ENCODE measurements at places on chromosomes 11 and 22.

DNA sequence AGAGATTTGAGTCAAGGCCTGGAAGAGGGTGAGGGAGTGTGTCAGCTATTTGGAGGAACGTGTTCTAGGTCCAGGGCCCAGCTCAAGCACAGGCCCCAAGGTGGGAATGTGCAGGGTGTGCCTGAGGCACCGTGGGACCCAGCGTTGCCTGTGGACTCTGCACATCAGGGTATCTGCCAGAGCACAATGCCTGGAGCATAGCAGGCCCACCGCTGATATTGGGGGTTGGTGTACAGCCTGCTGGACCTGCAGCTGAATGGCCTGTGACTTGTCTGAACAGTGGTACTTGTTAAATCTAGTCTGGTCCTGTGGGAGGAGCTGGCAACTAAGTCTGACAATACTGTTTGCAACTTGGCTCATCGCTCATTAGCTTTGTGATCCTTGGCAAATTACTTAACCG, 131.7 kb downstream of the GRIK4 start:
- no peak for DNase-seq

DNA sequence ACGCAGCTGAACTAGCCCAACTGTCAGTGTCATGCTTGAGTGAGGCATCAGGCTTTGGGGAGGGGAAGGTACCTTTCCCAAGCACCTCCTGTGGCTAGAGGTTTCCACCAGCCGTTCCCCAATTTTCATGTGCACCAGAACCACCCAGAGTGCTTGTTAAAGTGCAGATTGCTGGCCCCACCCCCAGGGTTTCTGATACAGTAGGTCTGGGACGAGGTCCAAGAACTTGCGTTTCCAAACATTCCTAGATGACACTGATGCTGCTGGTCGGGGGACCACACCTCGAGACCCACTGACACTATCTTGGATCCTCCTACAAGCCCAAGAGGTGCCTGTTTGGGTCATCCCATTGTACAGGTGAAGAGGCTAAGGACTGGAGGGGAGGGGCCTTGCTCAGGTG, 59.8 kb downstream of the PDE2A start:
- DNase-seq, result no peak

DNA sequence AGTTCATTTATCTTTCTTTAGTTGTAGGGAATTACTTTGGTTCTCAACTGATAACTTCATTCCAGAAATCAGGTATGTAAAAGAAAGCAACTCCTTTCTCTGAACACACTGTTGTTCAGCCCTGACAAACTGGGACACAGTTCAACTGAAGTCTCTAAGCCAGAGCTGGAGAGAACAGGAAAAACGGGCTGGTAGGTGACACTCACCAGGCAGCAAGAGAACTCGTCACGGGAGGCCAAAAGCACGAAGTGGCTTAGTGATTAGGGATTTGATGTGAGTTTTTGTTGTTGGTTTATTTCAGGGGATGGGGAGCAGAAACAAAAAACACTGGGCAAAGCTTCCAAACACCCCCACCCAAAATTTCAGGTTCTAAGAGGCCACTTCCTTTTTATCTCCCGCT, 54.1 kb downstream of the MYH9 start:
- no peak for DNase-seq

DNA sequence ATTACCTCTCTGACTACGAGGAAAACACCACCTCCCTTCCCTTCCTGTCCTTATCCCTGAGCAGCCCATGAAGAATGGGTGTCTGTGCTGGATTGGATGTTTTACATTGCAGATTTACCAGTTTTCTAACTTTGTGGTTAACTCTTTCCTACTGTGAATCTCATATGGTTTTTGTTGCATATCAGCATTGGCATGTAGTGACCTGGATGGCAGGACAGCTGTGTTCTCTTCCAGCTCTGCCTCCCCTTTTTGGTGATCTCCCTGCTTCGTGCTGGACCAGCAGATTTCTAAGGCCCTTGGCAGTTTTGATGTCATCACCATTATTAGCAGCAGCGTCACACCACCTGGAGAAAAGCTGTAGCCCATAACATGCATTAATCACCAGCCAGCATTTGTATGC, 26.7 kb downstream of the OR6Q1 start:
- peak; percentile 82 for DNase-seq

DNA sequence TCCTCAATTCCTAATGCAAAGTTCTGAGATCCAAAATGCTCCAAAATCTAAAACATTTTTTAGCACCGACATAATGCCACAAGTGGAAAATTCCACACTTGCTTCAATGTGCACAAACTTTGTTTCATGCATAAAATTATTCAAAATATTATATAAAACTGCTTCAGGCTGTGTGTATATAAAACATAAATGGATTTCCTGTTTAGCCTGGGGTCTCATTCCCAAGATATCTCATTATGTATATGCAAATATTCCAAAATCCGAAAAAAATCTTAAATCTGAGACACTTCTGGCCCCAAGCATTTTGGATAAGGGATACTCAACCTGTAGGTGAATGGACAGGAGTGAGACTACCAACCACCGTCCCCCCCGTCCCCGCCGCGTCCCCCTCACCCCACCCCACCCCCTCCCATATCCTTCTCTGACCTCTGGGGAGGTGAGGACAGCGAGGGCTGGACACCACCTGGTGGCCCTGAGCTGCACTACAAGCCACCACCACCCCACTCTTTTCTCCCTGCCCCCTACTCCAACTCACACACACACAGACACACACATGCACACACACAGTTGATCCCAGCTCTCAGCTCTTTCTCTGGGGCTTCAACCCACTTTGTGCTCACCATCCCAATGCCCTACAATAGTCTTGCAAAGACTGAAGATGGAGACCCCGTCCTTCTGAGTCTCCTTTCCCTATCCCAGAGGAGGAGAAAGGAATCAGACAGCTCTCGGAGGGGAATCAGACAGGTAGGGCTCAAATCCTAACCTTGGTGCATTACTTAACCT, 101.0 kb downstream of the PDE2A start:
- DNase-seq, result peak; percentile 25

- DNase-seq, result peak; percentile 64
Observed at GRCh38 chr11:76621868-76622267, 48.7 kb downstream of the LRRC32 start.

DNA sequence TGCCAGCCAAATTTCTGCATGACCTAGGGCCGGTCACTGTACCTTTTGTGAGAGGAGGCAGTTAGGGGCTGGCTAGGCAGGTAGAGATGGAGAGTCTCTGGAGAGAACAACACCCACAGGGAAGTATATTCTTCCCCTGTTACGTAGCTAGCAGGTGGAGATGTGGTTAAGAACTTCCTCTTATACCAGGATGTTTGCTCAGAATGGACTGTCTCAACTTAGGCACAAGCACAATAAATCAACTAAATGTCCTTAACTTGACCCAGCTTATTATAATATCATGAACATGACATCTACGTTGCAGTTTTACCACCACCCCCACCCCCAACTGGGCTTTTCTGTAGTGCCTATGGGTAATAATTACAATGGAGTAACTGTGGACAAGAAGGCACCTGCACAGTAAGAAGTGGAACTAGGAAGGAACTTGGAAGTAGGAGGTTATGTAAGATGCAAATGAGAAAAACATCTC, 60.7 kb upstream of the MPEG1 start:
- DNase-seq, result no peak

DNA sequence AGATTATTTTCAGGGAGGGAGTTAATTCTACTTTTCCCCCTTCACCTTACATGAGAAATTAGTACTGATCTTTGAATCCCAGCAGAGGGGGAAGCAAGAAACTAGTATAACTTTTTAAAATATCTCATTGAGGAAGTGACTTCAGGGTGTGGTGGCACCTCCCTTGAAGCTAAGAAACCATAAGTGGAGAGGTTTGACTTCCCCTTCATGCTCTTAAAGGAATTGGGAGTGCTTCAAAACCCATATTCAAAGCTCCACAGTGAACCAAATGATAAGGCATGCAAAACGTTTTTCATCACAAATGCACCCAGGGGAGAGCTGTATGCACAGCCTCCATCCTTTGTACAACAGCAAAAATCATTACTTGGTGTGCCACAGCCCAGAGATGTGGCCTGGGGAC, 540 bp downstream of the MS4A14 start:
- DNase-seq, result no peak

DNA sequence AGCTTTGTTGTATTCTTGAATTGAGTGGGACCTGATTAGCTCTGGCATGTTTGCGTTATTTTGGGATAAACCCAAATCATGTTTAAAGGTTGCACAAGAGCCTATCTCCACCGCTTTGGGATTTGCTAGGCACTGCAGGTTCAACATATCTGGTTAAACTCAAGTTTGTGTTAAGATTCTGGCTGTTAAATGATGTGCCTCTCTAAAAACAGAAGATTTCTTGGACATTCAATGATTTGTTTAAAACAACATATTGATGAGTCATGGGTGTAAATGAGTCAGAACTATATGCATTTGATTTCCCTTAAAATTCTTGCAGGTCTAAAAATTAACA, 67.4 kb downstream of the AMOTL1 start:
- peak; percentile 43 for DNase-seq

- DNase-seq, result no peak
Observed at GRCh38 chr22:42961810-42962209, 53.1 kb downstream of the PACSIN2 start.

DNA sequence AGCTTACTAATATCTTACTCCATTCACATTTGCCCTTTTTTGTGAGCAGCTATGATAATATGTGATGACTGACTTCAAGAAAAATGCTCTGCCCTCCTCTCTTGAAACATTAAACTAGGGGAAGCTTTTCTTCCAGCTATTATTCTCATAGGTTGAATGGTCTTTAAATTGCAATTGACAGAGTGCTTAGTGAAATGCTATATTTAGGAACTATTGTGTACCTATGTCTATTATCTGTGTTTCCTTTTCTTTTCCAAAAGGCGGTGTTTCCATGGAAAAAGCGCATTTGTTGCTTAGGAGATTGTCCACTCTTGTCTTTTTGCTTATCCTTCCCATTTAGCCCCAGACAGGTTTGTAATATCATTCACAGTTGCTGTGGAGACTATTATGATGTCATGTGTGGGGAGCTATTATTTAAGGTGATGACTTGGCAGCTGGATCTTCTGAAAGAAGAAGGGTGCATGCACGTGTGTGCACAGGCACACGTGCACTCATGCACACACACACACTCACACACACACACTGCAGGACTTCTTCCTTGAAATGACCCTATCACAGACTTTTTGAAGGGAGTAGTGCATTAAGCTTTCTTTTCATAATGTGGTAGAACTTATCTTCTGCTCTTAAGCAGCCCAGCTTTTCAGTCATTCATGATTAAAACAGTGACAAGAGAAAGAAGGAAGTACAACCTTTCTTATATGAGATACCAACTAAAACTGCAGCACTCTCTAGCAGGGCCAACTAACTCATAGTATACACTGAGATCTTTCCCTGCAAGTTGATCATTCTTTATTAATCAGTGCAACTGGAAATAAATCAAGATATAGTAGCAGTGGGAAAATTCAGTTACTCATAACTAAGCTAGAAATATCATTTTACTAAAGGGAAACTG, 340.8 kb upstream of the MTNR1B start:
- DNase-seq, result peak; percentile 74

GRCh38 chr22:39267974-39268373, 23.2 kb upstream of the PDGFB start:
- no peak for DNase-seq

- DNase-seq, result peak; percentile 20
Observed at GRCh38 chr22:31748490-31748889, 1.4 kb downstream of the PRR14L start.

- no peak for DNase-seq
Observed at GRCh38 chr11:90646706-90647105, 423.9 kb upstream of the CHORDC1 start.

DNA sequence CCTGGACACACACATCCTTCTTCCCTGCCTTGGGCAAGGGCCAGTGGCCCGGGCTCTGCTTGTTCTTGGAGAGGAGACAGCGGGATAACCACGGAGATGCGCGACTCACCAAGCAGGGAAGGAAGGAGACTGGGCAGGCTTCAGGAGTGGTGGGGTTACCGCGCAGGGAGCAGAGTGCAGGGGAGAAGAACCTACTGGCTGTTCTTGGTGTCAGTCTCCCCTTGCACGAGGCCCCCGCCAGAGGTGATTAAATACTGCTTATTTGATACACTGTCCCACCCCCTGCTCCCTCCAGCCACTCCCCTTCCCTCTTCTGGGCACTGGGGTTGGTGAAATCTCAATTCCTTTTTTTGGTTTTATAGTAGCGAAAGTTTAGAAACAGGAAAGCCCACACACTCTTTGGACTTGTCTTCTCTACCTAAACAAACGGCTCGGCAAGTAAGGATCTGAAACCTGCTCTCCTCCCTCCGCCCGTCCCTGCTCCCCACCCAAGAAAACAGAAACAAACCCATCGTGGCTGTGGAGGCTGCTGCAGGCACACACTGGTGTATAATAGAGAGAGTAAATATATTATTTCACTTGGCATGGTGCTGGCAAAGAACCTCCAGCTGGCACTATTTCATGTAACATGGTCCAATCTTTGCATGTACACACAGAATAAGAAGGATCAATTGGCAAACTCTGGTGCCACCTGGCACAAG, 10.8 kb downstream of the LARGE2 start:
- DNase-seq, result peak; percentile 50

DNA sequence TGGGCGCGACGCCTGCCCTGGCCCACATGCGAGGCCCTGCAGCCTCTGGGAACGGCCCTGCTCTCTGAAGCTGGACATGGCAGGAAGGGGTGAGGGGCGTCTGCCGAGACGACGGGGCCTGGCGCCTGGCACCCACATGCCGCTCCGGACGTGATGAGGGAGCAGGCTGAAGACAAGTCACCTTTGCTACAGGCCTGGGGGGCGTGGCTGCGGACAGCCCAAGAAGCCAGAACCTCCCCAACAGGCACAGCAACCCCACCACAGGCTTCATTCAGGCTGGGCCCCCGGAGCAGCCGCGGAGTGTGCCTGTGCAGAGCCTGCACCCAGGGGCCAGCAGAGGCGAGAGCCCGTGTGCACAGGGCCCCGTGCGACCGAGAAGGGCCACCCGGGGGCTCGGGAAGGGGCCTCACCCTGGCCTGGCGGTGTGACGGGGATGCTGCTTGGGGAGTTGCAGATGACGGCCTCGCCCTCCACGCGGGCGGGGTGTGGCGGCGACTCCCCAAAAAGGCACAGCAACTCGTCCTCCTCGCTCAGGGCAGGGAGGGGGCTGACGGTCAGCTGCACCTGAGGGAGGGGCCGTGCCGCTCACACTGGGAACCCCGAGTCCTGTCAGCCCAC, 16.6 kb upstream of the MAPK11 start:
- no peak for DNase-seq

- no peak for DNase-seq
Observed at GRCh38 chr22:22733881-22734373, 89.5 kb downstream of the GGTLC2 start.
